DMS153 (cell line): ENCODE measurements at places on chromosomes 13 and 19.

DNA sequence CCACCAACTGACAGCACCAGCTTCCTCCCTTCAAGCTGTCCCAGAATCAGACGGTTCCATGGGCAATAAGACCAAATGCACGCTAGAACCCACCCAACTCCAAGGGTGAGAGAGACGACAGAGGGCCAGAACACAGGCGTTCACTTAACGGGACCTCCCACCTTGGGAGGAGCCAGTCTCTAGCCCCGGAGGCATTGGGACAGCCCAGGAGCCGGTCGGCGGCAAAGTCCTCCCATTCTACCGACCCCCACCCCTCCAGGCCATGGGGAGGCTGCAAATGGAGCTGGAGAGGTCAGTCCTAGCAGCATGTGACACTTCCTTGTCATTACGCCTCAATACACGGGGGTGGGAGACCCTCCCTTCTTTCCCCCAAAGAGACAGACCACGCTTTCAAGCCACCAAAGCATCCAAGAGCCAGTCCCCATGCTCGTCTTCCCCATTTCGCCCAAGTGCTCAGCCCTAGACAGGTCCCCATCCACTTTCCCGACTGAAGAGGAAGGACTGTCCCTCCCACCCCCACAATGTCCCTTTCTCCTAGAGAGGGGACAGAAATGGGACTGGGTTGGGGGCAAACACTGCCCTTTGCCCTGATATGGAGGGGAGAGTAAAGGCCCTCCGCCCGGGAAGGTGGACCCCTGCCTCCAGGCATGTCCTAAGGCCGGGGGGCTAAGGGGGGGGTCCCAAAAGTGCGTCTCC is 964 bp downstream of the KHSRP start:
- no peak for DNase-seq

- no peak for DNase-seq
Measured at GRCh38 chr19:38892841-38893240, 6.6 kb downstream of the SIRT2 start.

GRCh38 chr19:46131485-46132143 is 7.1 kb upstream of the IGFL3 start:
- DNase-seq: no peak

DNA sequence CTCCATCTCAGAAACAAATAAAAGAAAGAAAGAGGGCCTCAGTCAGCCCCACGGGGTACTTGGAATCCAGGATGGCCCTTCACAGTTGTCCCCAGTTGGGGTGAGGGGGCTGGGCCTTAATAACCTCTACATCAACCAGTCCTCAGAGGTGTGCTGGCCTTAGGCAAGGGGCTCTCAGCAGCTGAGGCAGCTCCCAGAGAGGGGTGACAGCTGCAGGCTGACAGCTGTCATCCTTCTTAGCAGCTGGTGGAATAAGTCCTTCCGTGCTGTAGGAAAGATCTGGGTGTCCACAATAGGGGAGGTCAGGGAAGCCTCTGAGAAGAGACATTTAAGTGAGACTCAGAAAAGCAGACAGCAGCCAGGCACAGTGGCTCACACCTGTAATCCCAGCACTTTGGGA is 7.4 kb downstream of the BCAM start:
- no peak for DNase-seq

DNA sequence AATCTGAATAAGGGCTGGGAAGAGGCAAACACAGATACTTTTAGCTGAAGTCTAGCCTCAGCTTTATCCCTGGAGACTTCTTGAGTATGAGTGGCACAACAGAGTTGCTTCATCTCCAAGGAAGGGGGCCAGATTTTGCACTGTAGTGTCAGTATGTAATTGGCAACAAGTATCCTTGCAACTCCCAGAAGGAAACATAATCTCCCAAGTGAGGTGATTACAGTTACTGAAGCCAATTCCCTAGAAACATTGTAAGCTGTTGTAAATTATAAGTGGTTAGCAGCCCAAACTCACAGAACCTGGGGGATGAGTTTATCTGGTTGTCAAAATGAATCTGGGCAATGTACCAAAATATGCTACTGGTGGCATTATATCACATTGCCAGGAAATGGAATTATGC is 2065.7 kb upstream of the PCDH20 start:
- DNase-seq: no peak

- no peak for DNase-seq
Measured at GRCh38 chr13:42834946-42835345, 53.6 kb downstream of the FAM216B start.

DNA sequence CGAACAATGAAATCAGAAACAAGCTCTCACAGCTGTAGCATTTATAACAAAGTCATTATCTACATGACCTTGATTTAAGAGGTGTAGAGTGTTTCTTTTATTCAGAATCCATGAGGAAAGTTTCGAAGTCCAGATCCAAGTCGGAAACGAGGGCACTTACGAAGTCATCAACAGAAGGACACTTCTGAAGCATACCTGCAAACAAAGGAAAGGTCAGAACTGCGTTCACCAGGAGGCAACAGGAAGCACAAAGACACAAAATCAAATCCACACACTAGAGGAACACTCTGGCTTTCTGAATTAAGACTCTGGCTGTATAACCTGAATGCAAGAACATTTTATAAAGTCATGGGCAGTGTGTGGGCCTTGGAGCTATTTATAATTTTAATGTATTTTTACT is 158.9 kb downstream of the MIPEP start:
- DNase-seq: no peak

GRCh38 chr13:43787997-43788396 is 1.2 kb upstream of the ENOX1 start:
- peak; percentile 29 for DNase-seq

- DNase-seq: no peak
Measured at GRCh38 chr19:27962264-27962663, 1250.7 kb downstream of the UQCRFS1 start.

- DNase-seq: peak; percentile 29
Measured at GRCh38 chr13:68927387-68928026, 1180.1 kb upstream of the ATXN8OS start.

DNA sequence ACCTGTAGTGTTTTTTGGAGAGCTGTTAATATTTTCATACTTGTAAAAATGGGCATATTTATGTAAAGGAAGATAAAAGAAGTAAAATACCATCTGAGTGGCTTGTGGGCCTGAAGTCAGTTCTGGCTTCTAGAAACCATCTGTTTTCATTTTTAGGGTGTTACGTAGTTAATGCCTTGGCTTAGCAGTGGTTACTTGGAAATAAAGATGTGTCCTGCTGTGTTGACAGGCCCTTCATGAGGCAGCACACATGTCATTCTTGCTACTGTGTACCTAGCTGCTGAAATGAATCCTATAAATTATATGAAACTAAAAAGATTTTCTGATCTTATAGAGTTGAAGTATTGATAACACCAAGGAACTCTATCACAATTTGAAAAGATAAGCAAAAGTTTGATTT is 16.0 kb downstream of the ILF3 start:
- no peak for DNase-seq

DNA sequence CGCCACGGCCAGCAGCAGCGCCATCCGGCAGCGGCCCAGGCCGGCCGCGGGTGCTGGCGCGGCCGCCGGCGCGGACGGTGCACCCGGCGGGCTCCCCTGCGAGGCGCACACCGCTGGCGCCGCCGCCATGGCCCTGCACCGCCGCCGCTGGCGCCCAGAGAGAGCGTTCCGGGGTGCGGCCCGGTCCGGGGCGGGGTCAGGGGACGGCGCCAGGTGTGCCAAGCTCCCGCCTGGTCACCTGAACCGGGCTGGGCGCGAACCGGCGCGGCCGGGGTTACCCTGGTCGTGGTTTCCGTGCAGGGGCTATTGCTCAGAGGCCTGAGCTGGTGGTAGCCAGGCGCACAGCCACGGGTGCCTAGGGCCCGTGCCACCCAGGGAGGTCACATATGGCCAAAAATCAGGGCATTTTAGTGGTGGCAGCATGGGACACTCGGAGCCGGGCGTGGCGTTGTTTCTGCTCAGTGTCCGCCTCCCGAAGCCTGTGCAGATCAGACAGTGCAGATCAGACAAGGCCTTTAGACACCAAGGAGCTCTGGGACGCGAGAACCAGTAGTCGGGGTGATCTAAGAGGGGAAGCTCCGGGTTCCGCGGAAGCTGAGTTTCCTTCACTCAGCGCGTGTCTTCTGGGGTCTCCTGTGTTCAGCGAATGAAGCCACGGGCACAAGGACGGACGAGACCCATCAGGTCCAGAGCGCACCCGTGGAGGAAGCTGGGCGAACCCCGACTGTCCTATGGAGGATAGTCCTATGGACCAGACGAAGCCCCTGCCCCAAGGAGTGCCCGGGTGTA is at the start of gene TMEM238:
Gene TMEM238, minus strand, starts transcription at position 162 of the 789 bp plus-strand sequence. Its CDS starts 33 bp downstream, at position 129.
- DNase-seq: peak; percentile 36

DNA sequence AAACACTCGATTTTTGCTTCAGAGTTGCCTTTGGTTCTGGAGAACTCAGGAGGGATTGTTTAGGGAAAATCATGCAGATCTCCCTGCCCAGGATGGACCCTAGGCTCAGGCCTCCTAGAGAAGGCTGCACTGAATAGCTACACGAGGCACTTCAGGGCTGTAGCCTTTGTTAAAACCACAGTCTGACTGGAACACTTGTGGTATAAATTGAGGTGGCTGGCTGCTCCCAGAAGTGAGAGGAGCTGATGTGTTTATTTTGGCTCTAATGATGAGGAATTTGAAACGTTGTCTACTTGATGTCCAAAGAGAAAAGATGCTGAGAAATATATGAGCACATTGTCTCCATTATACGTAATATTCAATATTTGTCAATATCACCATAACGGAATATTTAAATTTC is 762.1 kb upstream of the ARGLU1 start:
- DNase-seq: peak; percentile 74

DNA sequence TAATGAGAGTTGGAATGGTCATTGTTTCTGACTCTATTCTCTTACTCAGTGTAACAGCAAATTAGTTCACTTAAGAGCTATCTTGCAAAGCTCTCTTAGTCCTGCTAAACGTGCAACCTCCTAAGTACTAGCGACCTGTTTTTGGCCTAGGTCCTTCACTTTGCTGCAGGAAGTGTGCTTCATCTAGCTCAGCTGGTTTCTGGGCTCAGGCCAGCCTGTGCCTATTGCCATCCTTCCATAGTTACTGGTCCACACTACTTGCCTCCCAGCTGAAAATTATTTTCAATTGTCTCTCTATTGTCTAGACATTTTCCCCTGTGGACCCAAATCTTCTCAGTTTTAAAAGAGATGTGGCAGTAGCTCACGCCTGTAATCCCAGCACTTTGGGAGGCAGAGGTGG is 561.3 kb downstream of the FGF9 start:
- peak; percentile 20 for DNase-seq

DNA sequence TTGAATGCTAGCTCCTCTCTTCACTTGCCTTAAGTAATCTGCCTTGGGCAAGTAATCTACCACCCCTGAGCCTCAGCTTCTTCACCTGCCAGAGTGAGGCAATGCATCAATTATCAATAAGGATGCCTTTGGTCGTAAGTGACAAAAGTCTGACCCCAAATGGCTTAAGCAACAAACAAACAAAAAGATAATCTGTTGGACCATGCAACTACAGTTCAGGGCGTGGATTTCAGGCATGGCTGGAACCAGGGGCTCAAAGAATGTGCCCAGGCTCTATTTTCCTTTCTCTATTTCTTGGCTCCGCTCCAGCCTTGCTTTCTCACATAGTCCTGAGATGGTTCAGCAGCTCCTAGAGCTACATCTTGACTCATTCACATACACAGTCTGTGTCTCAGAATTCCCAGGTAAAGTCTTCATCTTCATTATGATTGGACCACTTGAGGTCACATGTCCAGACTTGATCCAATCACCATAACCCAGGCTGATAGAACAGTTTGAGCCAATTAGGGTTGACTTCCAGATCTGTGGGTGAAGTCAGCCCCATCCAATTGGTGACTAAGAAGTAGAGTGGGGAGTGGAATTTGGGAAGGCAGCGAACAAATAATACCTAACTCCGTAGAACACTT is 29.6 kb downstream of the ACSBG2 start:
- DNase-seq: no peak

DNA sequence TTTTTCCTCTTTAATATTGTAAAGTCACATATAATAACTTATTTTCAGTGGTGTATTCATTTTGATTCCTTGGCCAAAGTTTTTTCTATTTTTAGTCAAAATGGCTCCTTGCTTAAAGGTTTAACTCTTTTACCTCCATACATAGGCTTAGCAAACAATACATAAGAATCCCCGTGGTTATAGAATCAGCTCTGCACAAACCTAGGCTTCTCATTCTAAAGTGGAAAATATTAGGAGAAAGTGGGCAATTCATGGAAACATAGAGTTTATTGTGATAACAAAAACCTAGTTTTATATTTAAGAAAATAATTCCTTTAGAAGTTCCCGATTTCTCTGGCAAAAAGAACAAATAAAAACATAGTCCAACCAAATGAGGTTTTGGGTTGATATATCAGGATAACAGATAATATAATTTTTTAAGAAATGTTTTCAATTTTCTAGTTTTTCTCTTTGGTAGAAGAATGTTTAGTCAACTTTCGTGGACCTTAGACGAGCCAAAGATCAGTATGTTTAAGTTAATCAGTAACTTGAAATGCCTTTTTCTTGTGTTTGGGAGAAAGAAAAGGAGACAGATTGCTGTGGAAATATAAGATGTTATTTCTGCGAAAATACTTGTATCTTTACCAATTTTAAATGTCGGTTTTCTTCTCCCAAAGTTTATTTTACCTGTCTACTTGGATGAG is 93.4 kb upstream of the KLF12 start:
- DNase-seq: no peak

DNA sequence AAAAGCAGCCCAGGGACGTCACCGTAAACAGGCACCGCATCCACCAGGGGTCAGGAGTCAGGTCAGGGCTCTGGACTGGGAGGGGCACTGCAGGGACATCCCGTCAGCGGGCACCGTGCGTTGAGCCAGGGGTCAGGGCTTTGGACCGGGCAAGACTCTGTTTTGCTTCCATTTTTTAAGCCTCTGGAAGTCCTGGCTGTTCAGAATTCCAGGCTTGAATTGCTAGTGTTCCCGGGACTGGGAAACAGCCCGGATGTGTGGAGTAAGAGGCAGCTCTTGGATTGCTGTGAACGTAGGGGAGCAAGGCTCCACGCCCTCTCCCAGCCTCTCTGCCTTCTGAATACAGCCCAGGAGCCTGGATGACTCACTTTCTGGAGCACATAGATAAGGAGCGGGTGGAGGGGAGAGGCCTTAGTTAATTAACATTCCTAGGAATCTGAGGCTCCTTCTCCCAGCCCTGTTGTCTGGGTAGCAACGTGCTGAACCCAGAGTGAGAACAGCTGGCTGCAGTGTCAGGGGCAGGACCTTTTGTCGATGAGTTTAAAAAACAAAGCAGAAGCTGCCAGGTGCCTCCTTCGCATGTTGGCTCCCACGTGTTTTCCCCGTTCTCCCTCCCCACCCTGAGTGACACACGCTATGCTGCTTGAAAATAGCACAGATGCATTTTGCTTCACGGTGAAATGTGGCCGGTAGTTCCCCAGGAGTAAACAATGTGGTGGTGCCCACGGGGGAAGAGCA is 21.9 kb downstream of the ATP11A start:
- DNase-seq: peak; percentile 49

DNA sequence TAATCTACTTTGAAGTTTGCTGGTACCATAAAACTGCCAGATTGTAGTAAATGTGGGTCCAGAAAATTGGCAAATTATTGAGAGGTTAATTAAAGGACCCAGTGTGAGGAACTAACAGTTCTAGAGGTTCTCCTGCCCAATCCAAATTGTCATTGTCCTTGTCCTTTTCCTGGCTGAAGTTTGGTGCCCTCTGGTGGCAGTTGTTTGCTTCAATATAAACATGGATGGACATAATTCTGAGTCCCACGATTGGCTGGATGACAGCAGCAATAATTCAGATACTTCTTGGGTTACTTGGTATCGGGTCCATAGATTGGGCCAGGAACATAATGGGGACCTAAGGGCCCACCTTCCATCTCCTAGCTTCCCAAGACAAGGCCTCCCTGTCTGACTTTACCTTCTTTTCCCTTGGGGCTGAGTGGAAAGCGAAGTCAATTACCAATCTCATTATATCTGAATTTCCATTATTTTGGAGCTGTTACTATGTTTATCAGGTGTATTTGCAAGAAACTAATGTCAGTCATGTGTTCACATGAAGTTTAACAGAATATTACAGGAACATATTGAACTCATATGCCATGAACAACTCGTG is 33.8 kb upstream of the GARRE1 start:
- DNase-seq: no peak
